Naive B cell (primary cell): ENCODE measurements at places on chromosomes 3 and 15.

GRCh38 chr15:48978638-48979037 lies 14.9 kb upstream of the SHC4 start:
- no peak for DNase-seq

GRCh38 chr3:68373727-68374126 lies 558.6 kb downstream of the TAFA4 start:
- DNase-seq: no peak

DNA sequence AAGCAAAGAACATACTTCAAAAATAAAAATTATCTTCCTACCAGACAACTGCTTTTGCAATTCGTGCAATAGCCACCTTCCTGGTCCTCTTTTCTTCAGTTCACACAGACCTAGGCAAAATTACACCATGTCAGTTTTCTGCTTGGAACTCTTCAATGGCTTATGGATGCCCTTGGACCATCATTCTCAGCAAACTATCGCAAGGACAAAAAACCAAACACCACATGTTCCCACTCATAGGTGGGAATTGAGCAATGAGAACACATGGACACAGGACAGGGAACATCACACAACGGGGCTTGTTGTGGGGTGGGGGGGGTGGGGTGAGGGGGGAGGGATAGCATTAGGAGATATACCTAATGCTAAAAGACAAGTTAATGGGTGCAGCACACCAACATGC lies 29.2 kb upstream of the PLSCR5 start:
- no peak for DNase-seq

GRCh38 chr3:195133462-195133861 lies 137.5 kb downstream of the XXYLT1 start:
- no peak for DNase-seq
